Activated CD4-positive, alpha-beta T cell treated with anti-CD3 and anti-CD28 coated beads, Interleukin-2, Interleukin-6, amounts not matched to agents 100 ng/mL and 50 ng/mL, durations not matched to agents 16 hours and 8 hours (primary cell): ENCODE measurements at places on chromosomes 7 and 10.

GRCh38 chr7:106518967-106519366 lies 142.0 kb downstream of the CCDC71L start:
- no peak for DNase-seq

- DNase-seq, result no peak
Measured at GRCh38 chr7:21947056-21947455, 1.4 kb upstream of the CDCA7L start.

- no peak for DNase-seq
Measured at GRCh38 chr7:6146666-6147065, 115.5 kb downstream of the ANKRD61 start.

- DNase-seq, result no peak
Measured at GRCh38 chr10:5479481-5480161, 19.7 kb downstream of the CALML5 start.

DNA sequence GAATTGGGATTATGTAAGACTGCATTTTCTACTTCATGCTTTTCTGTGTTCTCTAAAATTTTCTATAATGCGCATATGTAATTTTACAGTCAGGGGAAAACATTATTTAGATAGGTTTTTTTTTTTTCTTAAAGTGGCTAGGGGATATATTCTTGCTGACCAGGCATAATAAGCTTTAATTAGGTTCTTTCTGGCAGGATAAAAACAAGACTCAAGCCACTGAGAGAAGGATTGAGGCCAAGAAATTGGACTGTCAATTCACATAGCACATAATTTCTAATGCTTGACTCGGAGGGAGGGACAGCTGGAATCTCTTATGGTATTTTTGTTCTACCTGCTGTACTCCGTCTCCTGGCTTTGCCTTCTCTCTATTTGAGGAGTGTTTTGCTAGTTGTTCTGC lies 119.8 kb upstream of the NPVF start:
- no peak for DNase-seq

- DNase-seq, result no peak
Measured at GRCh38 chr7:132819648-132820047, 243.4 kb upstream of the PLXNA4 start.

- DNase-seq, result no peak
Measured at GRCh38 chr7:116738378-116738777, 66.4 kb downstream of the MET start.

DNA sequence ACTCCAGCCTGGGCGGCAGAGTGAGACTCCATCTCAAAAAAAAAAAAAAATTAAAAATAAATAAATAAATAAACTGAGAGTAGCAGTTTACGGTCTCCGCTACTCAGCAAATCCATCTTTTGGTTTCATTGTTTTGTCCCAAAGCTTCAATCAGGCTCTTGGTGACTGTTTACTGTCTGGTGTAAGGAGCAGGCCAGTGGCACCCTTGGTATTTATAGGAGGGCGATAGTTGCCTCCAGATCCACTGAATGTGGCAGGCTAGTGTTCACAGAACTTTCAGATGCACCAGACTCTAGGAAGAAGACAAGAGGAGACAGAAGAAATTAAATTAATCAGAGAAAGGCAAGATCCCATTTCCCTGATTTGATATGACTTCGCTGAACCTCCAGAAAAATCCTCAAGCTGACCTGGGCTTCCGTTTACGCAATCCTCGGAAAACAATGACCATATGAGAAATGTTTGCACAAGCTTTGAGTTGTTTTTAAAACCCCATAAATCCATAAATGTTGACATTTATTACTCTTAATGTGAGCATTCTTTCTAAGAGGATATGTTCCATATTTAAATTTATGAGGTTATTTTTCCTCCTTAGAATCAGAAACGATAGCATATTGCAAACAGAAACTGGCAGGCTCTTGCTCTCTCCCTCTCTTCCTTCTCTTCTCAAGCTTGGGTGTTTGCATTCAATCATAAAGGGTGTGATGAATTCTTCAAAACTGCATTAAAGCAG lies 7.1 kb upstream of the MUC3A start:
- DNase-seq, result no peak

DNA sequence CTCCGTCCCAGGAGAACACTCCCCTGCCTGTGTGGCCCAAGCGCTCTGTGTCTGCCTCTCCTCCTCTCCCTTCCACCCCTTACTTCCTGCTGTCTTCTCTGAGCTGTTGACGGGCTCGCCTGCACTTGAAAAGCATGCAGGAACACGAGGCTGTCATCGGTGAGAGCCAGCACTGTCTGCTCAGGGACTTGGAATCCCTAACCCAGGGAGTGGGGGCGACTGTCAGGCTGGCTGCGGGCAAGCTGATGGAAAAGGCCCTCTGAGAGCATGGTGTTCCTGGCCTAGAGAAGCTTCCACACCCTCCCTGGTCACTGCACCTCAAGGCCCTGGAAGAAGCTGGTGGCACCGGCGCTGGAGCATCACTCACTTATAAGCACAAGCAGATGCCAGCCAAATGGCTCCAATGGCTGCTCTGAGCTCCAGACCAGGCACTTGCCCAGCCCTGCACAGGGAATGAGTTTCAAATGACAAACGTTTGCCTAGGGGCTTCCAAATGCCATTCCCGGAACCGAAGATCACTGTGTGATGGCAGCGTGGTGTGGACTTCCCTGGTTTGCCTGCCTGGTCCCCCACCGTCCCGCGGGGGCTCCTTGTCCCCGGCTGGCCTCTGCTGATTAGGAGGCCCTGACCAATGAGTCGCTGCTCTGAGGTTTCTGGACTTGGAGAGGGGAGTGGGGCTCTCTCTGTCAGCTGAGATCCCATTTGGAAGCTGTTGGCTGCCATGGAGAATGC lies 56.7 kb upstream of the EBF3 start:
- DNase-seq, result no peak

- no peak for DNase-seq
Measured at GRCh38 chr10:123561141-123561440, 105.1 kb upstream of the GPR26 start.

- DNase-seq, result peak; percentile 37
Measured at GRCh38 chr10:119029613-119030420, at the start of gene NANOS1. Gene NANOS1 (plus strand): TSS chr10:119029714. CDS start chr10:119029802, 88 bp downstream.
